Dermis microvascular lymphatic vessel endothelial cell (primary cell): ENCODE measurements at places on chromosomes 16 and 17. TPM values are rescaled to one million over a fixed set of nuclear protein-coding genes. Genes with fewer than 3 reads are reported as not detected.
A peak's percentile ranks its signal among the peaks of the same experiment; 100 is the strongest.

DNA sequence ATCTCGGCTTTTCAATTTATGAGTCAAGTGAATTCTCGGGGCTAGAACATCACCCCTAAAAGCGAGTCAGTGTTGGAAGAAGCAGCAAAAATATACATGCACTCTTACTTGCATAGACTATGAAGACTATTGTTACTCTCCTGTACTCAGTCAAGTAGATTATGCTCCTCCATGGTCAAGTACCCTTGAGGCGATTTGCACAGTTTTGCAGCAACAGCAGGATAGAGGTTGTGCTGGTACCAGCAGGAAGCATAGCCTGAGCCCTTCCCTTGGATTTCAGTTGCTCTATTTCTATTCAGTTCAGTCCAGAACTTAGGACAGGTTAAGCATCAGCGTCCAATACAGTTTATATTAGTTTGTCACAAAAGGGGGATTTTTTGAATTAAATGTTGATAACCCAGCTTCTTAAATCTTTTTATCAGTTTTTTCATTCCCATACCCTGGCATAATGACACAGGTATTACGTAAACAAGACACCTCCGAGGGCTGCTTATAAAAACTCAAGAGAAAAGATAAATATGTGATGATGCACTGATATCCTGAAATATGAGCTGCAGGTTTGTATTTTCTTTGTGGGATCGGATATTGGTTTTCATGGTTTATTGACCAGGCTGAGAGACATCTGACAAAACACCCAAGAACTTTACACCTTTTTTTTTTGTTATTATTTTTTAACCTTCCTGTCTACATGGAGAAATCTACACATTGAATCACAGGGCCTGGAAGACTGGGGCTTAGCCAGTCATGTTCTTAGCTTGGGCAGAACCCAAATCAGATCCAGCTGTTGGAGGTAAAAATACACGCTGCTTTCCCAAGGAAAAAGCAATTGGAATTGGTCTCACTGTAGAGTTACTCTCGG lies 144.1 kb downstream of the PITPNC1 start:
- no peak for DNase-seq

DNA sequence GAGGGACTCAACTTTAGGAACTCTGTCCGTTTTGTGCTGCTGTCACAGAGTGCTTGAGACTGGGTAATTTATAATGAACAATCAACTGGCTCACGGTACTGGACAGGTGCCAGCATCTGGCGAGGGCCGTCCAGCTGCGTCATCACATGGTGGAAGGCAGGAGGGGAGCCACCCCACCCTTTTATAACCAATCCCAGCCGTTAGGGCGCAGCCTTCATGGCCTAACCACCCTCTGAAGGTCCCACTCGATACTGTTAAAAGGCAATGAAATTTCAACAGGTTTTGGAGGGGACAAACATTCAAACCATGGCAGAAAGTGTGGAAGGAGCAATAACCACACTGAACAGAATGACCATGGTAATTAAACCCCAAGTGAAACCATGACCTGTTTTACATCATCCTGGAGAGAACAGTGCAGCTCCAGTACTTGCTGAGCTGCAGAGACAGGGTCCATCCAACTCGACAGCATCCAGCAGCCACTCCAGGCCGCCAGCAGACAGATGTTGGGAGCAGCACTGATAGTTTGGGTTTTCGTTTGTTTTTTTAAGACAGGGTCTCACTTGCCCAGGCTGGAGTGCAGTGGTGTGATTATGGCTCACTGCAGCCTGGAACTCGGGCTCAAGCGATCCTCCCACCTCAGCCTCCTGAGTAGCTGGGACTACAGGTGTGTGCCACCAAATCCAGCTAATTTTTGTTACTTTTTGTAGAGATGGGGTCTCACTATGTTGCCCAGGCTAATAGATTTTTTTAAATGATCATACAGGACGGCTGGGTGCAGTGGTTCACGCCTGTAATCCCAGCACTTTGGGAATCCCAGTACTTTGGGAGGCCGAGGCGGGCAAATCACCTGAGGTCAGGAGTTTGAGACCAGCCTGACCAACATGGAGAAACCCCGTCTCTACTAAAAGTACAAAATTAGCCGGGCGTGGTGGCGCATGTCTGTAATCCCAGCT lies 11.0 kb downstream of the CHMP6 start:
- peak; percentile 63 for DNase-seq

- no peak for DNase-seq
These were observed 32.8 kb downstream of the IRF8 start for GRCh38 chr16:85931596-85932402.

DNA sequence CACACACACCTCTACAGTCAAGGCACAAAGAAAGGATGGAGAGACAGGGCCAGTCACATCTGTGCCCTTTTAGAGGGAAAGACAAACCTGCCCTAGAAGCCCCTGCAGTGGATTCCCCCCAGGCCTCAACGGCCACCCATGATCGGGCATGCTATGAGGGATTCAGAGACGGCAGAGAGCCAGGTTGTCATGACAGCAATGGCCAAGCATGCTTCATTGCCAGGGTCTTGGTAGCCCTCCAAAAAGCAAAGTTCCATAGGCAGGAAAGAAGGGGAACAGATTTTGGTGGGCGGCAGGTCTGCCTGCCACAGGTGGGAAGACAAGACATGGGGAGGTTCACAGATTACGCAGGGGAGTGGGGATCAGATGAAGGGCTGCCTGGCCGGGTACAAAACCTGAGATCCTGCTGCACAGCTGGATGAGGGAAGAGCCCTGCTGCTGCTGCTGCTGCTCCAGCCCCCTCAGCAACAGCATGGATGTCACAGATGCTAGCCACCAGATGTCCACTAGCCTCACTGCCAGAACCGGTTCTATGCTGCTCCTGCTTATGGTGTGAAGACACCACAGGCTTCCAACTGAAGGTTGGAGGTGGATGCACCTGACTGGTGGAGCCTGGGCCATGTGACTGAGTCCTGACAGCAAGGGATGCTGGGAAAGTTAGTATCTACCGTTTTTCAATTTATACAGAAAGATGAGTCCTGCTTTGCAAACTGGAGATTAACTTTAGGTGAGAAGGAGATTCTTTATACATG lies 17.8 kb downstream of the ACTG1 start:
- DNase-seq: no peak

DNA sequence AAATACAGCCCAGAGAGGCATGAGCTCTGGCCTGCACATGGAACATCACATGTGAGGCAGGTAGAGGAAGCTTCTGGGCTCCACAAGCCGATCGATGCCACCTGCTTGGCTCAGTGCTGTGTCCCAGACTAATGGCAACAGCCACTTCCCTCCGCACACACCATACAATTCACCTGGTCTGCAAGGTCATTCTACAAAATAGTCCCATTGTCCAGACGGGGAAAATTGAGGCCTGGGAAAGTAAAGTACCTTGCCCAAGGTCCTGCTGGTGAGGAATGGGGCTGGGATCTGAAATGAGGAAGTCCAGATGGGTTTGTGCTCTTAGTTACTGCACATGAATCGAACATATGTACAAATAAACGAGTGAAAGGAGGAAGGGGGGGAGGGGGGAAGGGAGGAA lies 88.0 kb downstream of the LITAF start:
- no peak for DNase-seq

DNA sequence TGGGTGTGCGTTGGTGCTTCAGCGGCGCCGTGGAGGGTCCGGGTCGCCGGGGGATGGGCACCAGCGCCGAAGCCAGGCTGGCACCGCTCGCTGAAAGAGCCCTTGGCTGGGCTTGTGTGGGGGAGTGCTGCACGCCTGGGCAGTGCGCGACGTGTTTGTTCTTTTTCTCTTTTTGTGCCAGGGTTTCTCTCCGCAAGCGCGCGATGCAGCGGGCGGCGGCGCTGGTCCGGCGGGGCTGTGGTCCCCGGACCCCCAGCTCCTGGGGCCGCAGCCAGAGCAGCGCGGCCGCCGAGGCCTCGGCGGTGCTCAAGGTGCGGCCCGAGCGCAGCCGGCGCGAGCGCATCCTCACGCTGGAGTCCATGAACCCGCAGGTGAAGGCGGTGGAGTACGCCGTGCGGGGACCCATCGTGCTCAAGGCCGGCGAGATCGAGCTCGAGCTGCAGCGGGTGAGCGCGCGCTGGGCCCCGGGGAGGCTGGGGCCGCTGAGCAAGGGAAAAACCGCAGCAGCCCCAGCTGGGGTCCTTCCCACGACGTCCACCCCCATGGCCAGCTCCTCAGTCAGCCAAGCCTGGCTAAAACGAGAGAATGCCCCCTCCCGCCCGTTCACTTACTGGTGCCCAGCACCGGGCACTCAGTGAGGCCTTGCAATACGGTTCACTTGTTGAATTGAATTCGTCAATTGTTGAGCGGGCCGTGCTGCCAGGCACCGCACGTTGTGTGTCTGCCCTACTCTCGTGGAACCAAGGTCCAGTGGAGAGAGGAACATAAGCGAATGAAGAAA lies 541 bp downstream of the GPT2 start:
- peak; percentile 21 for DNase-seq

GRCh38 chr16:7602291-7602950 lies 269.8 kb downstream of the RBFOX1 start:
- no peak for DNase-seq

GRCh38 chr17:72302735-72303134 lies 181.9 kb downstream of the SOX9 start:
- DNase-seq: no peak

DNA sequence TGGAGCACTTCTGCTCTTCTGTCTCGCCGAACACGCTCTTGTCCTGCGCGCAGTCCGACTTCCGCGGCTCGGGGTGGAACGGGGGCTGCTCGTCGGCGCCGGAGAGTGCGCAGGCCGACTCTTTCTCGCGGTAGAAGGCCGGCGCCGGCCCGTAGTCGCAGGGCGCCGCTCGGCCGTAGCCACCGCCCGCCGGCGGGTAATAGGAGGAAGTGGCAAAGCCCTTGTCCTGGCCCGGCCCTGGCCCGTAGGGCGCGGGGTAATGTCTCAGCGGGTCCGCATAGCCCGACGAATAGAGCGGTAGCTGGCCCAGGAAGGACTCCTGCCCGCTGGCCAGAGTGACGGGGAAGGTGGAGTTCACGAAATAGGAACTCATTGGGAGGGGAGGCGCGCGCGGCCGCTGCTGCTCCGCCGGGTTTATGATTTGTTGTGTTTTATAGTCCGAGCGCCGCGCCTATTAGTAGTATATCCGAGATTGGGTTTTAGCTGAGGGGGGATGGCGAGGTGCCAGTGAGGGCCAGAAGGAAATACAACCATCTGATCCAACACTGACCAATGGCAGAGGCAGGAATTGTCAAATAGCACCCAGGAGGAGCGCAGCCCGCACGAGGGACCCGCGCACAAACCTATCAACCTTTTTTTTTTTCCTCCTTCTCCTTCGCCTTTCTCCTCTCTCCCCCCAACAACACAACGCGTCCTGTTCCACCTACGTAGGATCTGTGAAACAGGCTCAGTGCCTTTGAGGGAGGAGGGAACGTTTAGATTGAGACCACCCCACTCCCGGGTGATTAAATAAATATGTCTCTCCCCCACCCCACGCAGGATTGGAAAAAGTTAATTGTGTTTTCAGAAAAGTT lies 4.4 kb upstream of the HOXB5 start:
- DNase-seq: peak; percentile 72

GRCh38 chr17:27613433-27613832 lies 17.6 kb upstream of the LGALS9 start:
- DNase-seq: no peak

- no peak for DNase-seq
These were observed 62.0 kb downstream of the ENGASE start for GRCh38 chr17:79136596-79136995.

GRCh38 chr16:73420244-73420643 lies 372.3 kb upstream of the ZFHX3 start:
- DNase-seq: no peak

- peak; percentile 16 for DNase-seq
These were observed 27.0 kb downstream of the CDC27 start for GRCh38 chr17:47162013-47162622.

DNA sequence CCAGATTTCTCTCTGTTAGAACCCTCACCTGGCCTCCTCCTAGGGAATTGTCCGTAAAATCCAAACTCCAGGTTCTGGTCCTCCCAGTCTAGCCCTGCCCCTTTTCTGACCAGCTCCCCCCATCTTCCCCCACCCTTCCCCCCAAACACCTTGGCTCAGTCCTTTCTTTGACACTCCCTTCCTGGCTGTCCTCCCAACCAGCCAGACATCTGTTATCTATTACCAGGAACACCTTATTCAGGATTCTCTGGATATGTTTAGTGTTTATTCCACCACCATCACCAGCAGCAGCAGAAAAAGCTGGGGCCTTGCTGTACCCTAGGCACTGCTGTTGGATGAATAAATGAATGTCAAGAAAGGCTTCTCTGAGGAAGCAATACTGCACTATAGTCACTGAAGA lies 4.0 kb upstream of the CMTM3 start:
- no peak for DNase-seq

DNA sequence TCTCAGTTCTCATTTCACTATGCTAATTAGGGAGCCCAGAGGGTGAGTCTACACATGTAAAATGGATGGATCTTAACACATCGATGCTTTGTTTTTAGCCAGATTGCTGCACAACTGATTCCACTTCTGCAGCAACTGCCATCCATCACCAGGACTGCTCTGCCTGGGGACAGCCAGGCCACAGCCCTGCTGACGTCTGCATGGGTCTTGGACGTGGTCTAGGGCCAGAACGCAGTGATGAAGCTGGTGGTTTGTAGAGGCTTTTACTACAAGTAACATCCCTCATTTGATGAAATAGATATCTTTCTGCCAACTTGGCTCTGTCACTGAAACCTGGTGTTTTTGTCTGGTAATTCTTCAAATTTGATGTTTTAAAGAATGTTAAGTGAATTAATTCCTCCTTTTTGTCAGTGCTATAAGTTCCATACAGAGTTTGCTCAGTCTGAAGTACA lies 50.6 kb downstream of the MARCHF10 start:
- DNase-seq: no peak

DNA sequence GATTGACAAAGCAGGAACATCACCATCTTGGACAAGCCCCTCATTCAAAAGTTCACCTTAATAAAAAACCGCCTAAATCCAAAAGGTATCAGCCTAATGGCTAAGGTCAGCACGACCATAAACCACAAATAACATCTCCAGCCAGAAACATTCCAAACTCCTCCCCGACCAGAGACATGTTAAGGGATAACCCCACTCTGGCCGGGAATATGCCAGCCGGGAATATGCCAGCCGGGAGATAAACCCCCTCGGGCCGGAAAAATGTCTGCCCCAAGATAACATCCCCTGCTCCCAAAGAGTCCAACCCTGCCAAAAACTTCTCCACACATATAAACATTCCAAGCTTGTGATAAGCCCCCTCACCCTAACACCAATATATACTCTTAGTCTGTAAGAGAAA lies 1.4 kb downstream of the DHX33 start:
- DNase-seq: no peak

DNA sequence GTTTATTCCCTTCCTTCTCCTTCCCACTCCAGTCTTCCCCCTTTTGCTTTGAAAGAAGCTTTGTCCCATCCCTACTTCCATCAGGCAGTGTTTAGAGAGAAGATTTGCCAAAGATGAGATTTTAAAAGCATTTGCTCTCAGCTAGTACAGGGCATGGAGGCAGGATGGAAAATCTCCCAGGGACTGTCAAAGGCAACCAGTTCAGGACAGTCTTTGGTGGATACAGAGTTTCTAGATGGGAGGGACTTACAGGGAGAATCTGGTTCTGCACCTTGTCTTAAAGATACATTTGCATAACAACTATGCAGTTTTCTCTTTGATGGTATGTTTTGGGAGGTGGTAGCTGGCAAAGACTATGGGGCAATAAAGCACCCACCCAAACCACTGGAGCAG lies 26.2 kb downstream of the CHD9 start:
- DNase-seq: no peak

Gene RPGRIP1L
- 3.9 and 4.4 TPM in 2 replicates for total RNA-seq

Gene GAS7
- 2.8 and 8.5 TPM in 2 replicates for total RNA-seq

Gene CASKIN1
- under 0.01 and 0.13 TPM in 2 replicates for total RNA-seq

Gene CCDC154
- 0.13 TPM in 2 replicates for total RNA-seq
